ENCODE measurements at places on chromosomes 2 and 18.
A peak's percentile ranks its signal among the peaks of the same experiment; 100 is the strongest.

- DNase-seq = no peak
These were observed 16.8 kb upstream of the LPIN1 start for GRCh38 chr2:11729362-11730212.

DNA sequence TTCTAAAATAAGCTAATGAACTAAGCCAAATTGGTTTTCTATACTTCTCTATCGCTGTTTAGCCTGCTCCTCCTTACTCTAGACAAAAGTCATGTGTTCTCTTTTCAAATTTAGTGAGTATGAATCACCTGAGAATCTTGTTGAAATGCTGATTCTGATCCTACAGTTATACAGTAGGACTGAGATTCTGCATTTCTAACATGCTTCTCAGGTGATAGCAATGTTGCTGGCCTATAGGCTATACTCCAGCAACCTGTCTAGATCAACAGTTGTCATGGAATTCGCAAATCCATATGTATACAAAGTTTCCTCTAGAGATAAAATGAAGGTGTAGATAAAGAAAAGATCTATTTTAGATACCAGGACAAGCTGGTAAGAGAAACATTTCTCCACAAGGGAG lies 62.9 kb downstream of the MEMO1 start:
- no peak for DNase-seq

DNA sequence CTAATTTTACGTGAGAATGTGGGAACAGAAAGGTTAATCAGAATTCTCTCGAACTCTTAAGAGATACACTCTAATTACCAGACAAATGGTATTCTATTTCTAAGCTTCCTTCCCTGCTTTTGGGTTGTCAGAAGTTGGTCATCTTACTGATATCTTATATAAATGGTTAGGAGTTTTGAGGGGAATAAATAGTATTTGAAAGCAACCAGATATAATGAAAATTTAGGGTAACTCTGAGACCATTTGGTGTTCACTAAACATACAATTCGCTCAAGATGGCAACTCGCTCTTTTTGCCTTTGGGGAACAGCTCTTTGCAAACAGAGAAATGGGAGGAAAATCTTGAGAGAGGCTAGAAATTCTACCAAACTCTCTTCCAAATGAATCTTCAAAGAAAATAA lies 250.9 kb downstream of the TCF4 start:
- DNase-seq = no peak

GRCh38 chr2:82412021-82412420 lies 2047.1 kb downstream of the SUCLG1 start:
- DNase-seq = no peak

DNA sequence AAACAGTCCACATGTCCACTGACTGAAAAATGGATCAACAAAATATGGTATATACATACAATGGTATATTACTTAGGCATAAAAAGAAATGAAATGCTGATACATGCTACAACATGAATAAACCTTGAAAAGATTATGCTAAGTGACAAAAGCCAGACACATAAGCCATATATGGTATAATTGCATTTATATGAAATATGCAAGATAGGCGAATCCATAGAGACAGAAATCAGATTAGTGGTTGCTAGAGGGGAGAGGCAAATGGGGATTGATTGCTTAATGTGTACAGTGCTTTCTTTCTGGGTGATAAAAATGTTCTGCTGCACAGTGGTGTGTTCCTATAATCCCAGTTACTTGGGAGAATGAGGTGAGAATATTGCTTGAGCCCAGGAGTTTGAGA lies 171.0 kb downstream of the CYP26B1 start:
- DNase-seq = no peak

- DNase-seq = no peak
These were observed 6.5 kb downstream of the RBBP8 start for GRCh38 chr18:22939649-22940048.

DNA sequence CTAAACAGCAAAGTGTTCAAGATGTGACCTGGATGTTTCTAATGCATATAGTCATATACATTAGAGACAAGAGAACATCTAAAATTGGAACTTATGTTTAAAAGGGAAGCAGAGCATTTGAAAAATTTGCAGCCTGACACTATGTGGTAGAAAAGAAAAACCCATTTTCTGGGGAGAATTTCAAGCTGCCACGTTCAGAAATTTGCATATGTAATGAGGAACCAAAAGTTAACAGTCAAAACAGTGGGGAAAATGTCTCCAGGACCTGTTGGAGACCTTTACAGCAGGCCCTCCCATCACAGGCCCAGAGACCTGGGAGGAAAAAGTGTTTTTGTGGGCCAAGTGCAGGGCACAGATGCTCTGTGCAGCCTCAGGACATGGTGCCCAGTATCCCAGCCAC lies 8.2 kb upstream of the TMEM18 start:
- DNase-seq = no peak

DNA sequence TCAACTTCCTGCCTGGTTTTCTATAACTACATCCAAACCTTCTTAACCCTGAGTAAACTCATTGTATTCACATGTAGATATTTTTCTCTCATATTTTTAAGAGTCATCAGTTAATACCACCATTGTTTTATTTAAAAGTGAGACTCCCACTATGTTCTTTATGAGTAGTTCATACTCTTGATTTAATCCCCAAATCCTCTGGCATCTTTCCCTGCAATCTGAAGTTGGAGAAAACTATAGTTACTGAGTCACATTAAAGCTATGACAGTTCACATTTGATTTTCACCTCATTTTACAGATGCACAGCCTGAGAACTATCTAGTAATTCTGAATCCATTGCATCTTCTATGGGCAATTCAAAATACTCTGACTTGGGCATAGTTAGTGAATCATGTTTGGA lies 1358.7 kb upstream of the NRXN1 start:
- DNase-seq = no peak

- DNase-seq = no peak
These were observed 325.4 kb upstream of the FIGN start for GRCh38 chr2:164061129-164061746.

DNA sequence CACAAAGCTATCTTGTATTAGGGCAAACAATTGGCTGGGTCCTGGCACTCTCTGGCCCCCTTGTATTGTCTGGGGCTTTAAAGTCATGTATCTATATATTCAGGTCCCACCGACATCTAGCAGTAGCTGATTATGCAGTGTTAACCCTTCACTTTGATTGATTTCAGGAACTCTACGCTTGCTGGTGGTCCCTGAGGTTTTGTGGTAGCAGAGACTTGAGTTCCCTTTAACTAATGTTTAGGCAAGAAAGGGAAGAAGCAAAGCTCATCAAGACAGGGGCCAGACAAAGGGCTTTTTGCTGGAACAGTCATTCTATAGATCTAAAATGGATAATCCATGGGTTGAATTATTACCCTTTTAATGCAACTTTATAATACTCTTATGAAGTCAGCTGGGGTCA lies 95.3 kb upstream of the EPB41L3 start:
- no peak for DNase-seq

DNA sequence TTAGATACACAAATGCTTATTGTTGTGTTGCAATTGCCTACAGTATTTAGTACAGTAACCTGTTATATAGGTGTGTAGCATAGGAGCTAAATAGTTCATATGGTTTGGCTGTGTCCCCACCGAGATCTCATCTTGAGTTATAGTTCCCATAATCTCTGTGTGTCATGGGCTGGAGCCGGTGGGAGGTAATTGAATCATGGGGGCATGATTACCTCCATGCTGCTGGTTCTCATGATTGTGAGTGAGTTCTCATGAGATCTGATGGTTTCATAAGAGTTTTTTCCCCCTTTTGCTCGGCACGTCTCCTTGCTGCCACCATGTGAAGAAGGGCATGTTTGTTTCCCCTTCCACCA lies 190.5 kb upstream of the SESTD1 start:
- DNase-seq = no peak

DNA sequence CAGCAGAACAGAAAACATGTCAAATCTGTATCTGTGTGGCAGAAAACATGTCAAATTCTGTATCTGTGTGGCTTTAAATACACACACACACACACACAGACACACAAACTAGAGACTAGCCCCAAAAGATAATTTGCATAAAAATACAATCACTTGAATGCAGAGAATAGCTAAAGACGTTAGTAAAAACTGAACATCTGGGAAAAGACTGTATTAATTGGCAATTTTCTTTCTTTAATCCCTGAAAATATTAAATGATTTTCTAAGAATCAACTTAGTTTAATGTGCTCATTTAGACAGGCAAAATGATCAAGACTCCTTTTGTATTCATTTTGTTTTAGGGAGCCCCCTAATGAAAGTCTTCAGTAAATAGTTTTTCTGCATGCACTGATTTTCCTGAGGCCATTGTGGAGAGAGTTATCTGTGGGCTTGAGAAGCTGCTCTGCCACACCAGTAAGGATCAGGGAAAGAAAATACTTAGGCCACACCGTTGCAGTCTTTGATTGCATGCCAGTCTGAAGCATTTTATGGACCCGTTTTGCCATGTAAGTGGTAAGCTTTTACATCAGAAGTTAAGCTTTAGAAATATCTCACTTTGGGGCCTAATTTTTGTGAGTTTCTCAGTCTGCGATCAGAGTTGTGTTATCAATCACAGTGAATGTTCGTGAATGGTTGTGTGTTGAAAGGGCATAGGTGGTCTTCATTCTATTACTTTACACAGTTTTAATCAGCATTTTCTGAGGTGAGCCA lies 2.2 kb downstream of the SPATS2L start:
- DNase-seq = no peak

- DNase-seq = no peak
These were observed 6.2 kb upstream of the INPP4A start for GRCh38 chr2:98438190-98439133.

DNA sequence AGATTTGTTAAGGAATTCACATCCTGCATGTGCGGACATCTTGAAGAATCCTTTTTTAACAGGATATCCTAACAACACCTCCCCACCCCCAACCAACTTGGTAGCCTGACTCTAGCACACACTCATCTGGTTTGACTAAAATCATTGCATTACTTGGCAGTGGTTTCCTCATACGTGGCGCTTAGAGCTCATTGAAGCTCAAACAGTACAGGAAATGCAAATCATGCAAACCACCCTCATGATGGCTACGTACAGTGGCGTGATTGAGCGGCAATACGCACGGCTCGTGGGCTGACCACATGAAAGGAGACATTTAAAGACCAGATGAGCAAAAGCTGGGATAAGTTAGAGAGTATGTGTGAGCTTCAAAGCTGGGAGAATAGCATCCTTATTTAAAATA lies 336.2 kb downstream of the ZEB2 start:
- peak; percentile 75 for DNase-seq

GRCh38 chr2:227035711-227036367 lies 128.2 kb downstream of the COL4A4 start:
- DNase-seq = no peak

DNA sequence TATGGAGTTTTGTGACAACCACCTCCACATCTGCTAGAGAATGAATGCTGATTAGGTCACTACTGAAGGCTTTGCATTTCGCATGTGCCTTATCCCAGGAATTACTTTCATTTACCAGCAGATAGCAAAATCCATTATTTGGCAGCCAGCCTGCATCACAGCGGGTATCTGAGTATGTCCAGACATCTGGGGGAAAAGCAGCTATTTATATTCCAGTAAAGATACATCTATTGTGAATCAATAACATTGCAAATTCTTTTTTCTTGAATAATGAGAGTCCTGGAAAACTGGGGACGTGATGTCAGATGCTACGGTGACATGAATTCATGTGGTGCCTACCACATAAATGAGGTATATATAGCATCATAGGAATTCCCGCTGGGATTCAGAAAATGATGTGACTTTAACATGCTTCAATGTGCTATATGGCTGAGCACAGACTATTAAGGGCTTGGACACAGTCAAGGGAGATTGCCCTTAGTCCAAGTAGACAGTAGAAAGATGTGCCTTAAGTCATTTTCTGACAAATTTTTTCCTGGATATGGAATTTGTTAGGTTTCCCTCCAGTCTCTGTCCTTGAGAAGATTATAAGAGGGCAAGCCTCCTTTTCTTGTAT lies 84.2 kb upstream of the CD302 start:
- no peak for DNase-seq

DNA sequence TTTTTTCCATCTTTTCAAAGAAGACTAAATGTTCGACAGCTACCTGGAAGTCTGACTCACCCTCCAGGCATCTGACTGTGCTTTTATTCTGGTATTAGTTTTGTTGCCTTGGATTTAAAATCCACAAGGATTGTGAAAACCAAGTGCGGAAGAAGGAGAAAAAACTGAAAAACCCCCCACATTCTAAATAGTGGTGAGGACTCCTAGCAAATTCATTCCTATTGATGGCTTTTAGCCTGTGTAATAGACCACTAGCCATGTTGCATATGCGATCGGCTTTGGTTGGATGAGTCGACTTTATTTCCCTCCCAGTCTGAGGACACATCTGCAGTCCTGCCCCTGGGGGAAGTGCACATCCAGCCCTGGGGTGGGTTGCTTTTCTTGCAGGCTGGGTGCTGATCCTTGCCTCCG lies 16.9 kb downstream of the LDLRAD4 start:
- DNase-seq = no peak

- no peak for DNase-seq
These were observed 94.1 kb upstream of the ST8SIA3 start for GRCh38 chr18:57258131-57258777.

DNA sequence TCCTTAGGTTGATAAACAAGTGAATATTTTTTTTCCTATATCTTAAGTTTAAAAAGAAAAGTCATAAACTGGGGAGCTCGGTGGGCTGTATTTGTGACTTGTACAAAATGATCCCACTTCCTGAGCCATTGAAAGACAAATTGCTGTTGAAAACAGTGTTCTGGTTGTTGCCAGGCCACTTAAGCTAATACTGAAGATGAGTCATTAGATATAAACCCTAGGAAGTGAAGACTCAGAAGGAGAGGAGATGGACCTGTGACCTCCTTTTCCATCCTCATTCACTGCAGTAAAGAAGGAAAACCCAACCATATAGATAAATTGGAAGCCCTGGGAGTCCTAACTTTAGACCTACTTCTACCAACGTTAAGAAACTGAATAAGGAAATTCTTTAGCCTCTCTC lies 46.2 kb upstream of the SERPINE2 start:
- DNase-seq = no peak

GRCh38 chr2:22596306-22596705 lies 788.7 kb upstream of the KLHL29 start:
- DNase-seq = no peak

GRCh38 chr2:70552501-70553333 lies 909 bp downstream of the TGFA start:
- no peak for DNase-seq

- no peak for DNase-seq
These were observed 242.0 kb upstream of the MEIS1 start for GRCh38 chr2:66192888-66193287.

DNA sequence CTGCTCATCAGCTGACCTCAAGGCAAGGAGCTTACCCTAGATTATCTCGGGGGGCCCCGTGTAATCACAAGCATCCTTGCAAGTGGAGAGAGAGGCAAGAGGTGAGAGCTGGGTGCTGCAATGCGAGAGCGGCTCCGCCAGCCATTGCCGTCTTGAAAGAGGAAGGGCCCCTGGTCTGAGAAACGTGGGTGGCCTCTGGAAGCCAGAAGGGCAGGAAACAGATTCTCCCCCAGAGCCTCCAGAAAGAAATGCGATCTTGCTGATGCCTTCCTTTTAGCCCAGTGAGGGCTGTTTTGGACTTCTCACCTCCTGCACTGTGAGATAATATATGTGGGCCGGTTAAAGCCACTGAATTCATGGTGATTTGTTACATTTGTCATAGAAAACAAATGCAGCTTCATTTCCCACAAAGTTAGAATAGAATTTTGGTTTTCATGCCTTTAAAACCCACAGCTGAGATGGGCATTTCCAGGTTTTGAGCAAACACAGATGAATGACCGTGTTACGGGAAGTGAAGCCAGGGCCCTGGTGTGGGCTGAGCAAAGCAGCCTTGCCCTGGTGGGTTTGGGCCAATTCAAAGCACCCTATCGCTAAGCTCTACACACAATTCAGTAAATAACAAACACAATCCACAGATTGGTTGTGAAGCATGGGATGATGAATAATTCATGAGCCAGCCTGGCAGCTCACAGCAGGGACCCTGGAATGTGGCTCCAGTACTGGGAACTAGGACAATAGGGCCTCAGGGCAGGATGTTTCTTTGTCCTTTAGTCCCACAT lies 319.9 kb upstream of the HS6ST1 start:
- DNase-seq = no peak
